Chondrocyte (in vitro differentiated cells): ENCODE measurements at places on chromosomes 2 and 18. TPM values are rescaled to one million over a fixed set of nuclear protein-coding genes. Genes with fewer than 3 reads are reported as not detected.

Gene LAMA1
- 2.3 to 3.9 TPM (median 2.5 TPM) in 3 replicates for total RNA-seq

Gene GALNT13
- total RNA-seq = 0.46 TPM in 1 of 3 replicates, not detected in the others

Gene ABCG8
- not detected in 3 replicates for total RNA-seq

Gene CYRIA
- 2.0 to 2.1 TPM in 2 of 3 replicates, not detected in the other for total RNA-seq

Gene CRYGD
- total RNA-seq = not detected in 3 replicates
